Activated CD4-positive, alpha-beta T cell treated with anti-CD3 and anti-CD28 coated beads, Interleukin-2, amount 50 U/mL, for 4 hours (primary cell): ENCODE measurements at places on chromosomes 16 and 17.

DNA sequence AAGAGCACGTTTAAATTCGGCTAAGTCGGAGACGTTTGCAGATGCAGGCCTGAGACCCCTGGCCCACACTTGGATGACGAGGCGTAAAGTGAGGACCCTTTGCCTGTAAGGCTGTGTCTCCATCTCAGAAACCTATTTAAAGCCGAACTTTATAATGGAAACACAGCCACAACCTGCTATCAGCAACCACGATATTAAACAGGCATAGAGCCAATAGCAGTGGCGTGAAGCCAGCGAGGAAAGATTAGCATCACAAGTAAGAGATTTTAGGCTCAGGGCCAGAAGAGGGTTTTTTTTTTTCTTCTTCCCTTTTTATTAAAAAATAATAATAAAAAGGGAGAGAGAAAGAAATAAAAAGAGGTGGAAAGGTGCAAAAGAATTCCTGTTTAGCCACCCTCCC, 111.3 kb upstream of the NOL11 start:
- no peak for DNase-seq

DNA sequence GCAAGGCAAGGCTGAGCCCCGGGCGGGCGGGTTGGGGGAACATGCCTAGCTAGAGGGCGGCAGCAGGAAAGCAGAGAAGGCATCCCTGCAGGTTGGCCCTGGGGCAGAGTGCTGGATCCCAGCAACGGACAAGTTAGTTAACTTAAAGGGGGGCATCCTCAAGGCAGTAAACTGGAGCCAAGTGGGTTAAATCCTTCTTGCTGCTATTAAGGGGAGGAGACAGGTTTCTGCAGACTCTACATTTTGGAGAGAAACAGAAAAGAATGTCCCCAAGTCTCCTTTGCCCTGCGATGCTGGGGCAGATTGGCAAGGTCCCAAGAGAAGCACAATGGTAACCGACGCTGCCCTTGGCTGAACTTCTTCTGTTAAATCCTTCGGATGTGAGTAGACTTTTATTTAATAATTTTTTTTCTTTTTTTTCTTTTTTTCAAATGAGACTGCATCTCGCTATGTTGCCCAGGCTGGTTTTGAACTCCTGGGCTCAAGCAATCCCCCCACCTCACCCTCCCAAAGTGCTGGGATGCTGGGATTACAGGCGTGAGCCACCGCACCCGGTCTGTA, 14.0 kb downstream of the ATP5PD start:
- no peak for DNase-seq

- DNase-seq: no peak
Observed at GRCh38 chr17:68763562-68763961, 162.4 kb upstream of the FAM20A start.

DNA sequence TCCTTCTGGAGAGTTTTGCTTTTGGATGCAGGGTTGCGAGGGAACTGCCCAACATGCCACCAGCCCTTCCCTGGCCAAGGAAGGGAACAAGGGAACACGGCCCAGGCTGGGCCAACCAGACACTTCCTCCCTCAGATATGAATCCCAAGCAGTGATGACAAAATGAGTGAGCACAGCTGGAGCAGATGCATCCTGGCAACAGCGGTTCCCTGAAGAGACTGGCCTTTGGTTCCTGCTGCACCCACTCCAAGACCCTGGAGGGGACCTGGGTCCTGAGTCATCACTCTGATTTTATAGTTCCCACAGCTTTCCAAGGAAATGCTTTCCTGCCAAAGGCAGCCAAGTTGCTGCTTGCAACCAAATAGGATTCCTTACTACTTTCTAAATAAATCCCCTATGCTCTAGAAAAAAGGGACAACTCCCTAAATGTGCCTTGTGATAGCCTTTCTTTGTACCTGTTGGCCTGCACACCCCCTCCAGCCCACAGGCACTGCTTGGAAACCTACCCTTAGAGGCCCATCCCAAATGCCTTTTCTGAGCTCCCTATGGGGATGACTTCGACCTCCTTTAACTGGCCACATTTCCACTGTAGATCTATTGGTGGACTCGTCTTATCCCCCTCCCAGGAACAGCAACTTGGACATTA, 5.3 kb downstream of the ST3GAL2 start:
- DNase-seq: no peak

DNA sequence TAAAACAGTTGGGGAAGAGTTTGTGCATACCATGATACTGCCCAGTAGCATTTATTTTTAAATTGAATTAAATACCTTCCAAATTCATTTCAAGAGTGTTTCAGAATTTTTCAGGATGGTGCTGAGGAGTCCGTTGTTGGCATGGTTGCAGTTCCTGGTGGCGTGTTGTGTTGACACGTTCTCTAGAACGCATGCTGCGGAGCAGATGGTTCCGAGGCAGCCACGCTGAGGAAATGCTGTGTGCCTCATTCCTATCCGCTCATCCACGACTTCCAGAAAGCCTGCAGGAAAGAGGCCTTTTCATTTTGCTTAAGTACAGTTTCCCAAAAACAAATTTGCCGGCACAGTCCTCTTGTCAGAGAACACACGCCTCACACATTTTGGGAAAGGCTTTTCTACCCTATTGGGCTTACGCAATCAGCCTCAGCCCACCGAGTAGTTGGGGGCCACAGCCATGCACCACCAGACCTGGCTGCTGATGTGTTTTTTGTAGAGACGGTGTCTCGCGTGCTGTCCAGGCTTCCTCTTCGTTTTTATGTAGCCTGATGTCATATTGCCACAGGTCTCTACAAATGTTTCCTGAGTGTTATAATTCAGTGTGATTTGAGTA, 32.1 kb upstream of the IL17C start:
- DNase-seq: no peak
